ENCODE measurements at places on chromosomes 6 and 20.

DNA sequence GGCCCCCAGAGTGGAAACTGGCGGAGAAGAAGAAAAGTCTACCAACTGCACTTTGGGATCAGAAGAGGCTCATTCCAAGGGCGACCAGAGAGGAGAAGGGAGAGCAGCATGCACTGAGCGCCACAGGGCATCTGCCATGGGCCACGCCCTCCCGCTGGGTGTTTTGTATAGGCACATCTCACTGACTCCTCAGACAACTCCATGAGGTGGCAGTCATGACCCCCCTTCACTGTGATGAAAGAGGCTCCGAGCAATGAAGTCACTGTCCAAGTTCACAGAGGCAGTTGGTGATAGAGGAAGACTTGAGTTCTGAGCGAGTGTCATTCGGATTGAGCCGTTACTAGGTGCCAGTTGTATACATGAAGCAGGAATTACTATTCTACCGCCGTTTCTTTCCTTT is 15.4 kb downstream of the BPIFB1 start:
- no peak for DNase-seq

DNA sequence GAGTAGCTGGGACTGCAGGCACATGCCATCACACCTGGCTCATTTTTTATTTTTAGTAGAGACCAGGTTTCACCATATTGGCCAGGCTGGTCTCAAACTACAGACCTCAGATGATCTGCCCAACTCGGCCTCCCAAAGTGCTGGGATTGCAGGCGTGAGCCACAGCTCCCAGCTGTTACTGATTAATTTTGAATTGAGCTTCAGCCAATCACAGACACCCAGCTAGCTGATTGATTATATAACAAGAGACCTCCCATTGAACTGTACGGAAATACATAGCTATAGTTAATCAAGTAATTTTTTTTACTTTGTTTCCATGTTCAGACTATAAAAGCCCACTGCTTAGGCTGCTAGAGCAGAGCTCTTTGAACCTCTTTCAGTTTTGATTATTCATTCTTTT is 31.6 kb downstream of the PKIB start:
- no peak for DNase-seq

DNA sequence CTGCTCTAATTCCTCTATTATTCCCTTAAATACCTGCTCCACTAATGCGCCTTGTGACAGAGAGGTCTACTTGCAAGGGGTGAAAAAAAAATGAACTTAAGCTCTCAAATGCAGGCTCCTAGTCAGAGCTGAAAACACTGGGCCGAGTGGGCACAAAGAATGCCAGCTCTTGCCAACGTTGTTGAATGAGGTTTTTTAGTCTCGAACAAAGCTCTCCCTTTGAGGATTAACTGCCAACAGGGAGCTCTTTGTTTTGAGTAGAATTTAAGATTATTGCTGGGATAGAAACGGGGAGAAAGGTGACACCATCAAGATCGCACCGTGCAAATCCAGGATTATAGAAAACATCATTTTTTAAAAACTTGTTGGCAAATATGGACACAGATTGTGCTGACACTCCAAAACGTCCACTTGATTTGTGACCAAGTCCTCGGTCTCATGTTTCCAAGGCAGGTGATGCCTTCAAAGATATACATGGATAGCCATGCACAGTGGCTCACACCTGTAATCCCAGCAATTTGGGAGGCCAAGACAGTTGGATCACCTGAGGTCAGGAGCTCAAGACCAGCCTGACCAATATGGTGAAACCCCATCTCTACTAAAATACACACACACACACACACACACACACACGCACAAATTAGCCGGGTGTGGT is 163.2 kb downstream of the BMP7 start:
- no peak for DNase-seq

DNA sequence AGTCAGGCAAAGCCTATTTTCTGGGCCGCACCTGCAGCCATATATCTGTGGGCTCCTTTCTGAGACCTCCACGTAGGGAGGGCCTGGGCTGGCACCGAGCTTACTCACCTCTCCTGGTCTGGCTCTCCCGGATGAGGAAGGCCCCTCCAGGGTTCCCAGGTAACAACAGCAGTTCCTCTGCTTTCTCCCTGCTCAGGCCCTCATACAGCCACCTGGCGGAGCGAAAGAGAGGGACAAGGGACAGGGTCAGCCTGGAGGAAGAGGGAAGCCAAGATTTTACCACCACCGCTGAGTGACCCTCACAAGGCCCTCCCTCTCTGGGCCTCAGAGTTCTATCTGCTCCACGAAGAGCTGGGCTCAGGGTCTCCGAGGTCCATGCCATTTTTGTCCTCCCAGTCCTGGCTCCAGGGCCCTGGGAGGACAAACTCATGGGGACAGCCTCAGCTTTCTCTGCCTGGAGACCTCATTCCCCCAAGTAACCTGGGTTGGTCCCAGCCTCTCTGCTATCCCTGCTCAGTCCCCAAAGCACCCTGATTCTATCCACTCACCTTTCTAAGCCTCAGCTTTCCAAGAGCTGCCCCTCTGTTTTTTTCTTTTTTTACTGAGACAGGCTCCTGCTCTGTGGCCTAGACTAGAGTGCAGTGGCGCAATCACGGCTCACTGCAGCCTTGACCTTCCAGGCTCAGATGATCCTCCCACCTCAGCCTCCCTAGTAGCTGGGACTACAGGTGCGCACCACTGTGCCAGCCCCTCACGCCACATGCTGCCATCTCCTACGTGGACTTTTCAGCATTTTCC is 13.3 kb downstream of the SLA2 start:
- no peak for DNase-seq

DNA sequence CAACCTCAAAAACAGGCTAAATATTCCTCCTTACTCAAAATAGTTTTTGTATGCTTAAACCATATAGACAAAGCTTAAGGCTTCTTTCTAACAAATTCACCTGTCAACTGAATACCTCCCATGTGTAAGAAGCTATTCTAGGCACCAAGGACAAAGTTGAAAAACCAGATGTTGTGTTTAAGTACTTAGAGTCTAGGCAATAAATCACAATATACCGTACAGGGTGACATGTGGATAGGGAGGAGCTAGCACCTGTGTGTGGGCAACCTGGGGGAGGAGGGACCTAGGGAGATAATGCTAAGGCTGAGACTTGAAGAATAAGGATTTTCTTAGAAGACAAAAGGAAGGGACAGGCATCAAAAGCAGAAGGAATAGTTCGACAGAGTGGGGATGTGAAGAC is 123.5 kb downstream of the LMBRD1 start:
- no peak for DNase-seq

GRCh38 chr20:6127825-6128224 is 5.0 kb upstream of the FERMT1 start:
- DNase-seq = no peak
